DMS 273 treated with DMSO at 0.1 percent for 48 hours (cell line): ENCODE measurements at places on chromosomes 12 and 14.

- DNase-seq: peak; percentile 67
These were observed 3.2 kb upstream of the DYNC1H1 start for GRCh38 chr14:101961011-101961721.

GRCh38 chr14:20798318-20798717 lies 4.3 kb downstream of the RNASE1 start:
- no peak for DNase-seq

DNA sequence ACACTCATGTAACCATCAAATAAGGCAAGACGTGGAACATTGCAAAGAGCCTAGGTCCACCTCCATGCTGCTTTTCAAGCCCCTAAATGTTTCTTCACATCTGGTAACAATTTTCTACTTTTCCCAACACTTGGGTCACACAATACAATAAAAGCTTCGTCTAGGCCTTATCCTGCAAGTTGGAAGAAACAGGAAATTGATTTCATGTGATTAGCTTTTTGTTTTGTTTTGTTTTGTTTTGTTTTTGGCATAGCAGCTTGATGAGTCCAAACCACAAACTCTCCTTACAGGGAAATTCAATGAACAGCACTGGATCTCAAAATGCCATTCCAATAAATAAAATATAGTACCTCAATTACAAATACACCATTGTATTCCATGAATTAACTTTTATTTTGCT lies 19.3 kb downstream of the TAS2R50 start:
- DNase-seq: no peak

DNA sequence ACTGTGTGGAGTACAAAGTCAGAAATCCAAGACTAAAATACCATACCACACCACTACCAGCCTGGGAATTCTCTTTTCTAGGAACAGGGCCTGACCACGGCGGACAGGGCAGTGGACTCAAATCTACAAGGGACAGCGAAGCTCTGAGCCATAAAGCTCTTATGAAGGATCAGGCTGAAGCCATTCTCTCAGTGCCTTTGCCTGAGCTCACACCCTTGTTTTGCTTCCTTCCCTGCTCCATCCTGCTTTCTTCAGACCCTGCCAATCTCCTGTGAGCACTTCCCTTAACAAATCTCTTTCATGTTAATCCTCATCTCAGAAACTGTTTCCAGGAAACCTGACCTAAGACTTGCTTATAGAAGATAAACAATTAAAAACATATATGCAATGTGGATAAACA lies 398.5 kb downstream of the MDGA2 start:
- DNase-seq: no peak

DNA sequence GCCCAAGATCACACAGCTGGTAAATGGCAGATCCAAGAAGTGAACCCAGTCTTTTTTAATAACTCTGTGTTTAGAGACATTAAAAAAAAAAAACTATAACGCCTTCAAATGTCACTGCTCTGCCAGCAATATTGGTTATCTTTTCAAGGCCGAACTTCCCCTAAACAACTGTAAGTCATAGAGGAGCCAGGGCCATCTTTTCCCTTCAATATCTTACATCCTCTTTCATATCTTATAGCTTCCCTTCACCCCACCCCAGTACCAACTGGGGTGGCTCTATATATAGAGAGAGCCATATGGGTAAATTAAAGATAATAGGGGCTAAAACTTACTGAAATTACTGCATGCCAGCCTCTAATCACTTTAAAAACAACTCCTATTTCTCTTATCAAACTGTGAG lies 100.2 kb downstream of the STAB2 start:
- DNase-seq: no peak

DNA sequence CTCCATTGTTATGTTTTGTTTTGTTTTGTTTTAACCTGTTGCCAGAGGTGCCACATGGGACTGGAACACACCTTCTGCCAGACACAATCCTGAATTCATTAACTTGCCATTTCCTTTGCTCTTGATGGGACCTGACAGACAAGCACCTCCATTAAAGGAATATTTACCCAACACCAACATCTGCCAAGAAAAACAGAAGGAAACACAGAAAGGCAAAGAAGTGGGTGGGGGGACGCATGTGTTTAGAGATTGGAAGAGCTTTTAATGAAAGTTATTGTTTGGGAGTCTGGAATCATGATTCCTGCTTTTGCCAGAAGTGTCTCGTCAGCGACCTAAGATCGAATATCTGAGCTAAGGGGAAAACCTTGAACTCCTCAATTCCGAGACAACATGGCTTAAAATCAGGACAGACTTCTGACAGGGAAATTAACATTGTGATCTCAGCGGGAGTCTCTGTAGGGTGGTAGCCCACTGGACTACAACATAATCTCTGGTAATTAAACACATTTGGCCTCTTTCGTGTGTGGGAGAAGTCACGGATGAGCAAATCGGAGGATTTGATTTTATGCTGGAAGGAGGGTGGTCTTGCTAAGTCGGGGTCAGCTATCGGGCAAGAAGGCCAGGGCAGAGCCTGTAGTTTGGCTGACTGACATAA lies 210.4 kb upstream of the FAR2 start:
- no peak for DNase-seq

DNA sequence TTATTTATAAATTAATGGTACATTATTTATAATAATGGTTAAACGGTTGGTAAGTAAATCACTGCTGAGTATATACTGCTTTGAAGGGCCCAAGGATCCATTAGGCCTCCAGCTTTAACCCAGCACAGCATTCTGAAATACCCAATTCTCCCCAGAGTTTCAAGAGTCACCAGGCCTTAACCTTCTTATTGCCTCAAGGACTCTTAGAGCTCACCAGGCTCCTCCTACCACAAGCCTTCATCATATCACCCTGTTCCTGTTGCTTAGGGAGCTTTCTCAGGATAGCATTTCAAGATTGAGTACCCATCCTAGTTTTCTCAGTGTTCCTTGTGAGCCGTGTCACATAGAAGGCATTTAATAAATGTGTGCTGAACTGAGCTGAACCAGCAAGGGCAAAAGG lies 242.5 kb downstream of the FBXL14 start:
- DNase-seq: no peak

- DNase-seq: no peak
These were observed 122.6 kb upstream of the PLXNC1 start for GRCh38 chr12:94025756-94026155.

- no peak for DNase-seq
These were observed 7.3 kb upstream of the EDDM3B start for GRCh38 chr14:20760950-20761349.

- DNase-seq: no peak
These were observed 1.3 kb downstream of the GPRC5A start for GRCh38 chr12:12892681-12893141.

GRCh38 chr12:131723532-131723931 lies 12.6 kb downstream of the SFSWAP start:
- no peak for DNase-seq

DNA sequence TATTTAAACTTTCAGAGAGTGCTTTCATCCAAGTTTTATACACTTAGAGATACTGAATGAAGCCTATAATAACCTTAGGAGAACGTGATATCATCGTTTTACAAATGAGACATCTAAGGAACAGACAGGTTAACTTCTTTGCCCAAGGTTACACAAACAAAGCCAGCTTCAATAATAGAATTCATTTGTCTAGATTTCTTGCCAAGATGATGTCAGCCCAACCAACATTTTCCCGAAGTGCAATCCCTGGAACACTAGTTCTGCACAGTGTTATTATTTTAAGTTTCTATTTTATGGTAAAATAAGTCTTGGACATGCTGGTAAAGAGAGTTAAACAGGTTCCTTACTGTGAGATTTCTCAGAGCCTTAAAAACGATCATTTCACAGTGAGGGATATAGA lies 174.6 kb downstream of the SLC25A21 start:
- DNase-seq: no peak

- DNase-seq: no peak
These were observed 22.9 kb downstream of the PCBP2 start for GRCh38 chr12:53474819-53475218.

- no peak for DNase-seq
These were observed 59.8 kb downstream of the DIO3 start for GRCh38 chr14:101620821-101621785.

DNA sequence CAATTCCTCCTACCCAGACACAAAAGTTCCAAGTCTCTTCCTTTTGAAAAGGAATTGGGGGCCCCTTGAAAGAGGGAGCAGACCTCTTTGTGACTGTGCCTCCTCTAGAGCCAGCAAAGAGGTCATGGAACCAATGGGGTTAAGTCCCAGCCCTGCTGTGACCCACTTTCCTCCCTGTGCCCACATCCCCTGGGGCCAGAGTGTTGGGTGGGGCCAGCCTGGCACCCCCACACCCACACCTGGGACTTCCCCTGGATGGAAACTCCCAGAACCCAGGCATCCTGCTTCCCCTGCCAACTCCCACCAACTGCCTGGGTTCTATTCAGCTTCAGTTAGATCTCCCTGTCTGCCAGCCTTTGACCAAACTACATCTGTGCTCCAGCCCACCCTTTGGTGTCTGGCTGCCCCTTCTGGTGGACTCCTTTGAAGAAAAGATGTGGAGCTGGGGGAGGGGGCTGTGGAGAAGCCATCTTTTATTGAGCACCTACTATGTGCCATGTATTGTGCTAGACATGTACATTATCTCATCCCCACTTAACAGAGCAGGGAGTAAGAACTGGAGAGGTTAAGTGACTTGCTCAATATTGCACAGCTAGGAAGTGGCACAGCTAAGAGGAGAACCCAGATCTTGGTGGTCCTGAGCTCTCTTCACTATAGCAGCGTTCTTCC lies 4.6 kb upstream of the RARG start:
- DNase-seq: no peak

GRCh38 chr12:103929046-103929783 lies 995 bp upstream of the HSP90B1 start:
- no peak for DNase-seq

DNA sequence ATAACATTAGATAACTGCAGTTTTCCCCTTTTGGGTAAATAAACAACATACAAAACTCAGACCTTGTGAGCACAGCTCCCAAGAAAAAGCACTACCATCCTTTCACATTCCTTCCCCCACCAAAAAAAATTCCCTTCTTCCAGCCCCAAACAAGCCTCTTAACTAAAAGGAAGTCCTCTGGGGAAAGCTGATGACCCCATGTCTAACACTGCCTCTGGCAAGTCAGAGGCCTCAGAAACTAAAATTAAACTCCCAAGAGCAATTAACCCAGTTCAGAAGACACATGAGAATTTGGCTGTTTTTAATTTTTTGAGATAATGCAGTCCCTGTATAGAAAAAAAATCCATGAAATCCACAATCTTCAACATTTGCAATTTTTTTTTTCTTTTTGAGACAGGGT lies 127.7 kb downstream of the SPTSSA start:
- no peak for DNase-seq

- DNase-seq: no peak
These were observed 290.7 kb upstream of the AMIGO2 start for GRCh38 chr12:47370421-47370820.

DNA sequence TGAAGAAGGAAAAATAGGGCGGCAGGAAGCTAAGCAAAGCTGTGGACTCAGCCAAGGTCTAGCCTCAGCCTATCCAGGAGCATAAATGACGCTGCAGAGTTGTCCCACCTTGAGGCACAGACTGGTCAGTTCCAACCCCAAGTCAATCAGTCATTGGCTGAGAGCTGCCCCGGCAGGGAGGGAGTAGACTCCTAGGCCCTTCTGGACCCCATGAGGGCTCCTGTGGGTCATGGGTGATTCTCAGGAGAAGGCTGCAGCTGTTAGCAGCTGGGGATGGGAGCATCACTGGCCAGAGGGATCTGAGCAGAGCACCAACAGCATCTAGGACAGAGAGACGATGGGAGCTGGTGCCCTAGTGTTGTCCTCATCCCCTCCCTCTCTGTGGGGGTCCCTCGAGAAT lies 51.8 kb upstream of the ESRRB start:
- no peak for DNase-seq

GRCh38 chr12:51869496-51869865 lies 18.4 kb upstream of the ANKRD33 start:
- no peak for DNase-seq

- DNase-seq: no peak
These were observed 98.5 kb downstream of the PHLDA1 start for GRCh38 chr12:75933101-75933500.

- no peak for DNase-seq
These were observed 89.9 kb downstream of the OTOGL start for GRCh38 chr12:80189241-80189640.

DNA sequence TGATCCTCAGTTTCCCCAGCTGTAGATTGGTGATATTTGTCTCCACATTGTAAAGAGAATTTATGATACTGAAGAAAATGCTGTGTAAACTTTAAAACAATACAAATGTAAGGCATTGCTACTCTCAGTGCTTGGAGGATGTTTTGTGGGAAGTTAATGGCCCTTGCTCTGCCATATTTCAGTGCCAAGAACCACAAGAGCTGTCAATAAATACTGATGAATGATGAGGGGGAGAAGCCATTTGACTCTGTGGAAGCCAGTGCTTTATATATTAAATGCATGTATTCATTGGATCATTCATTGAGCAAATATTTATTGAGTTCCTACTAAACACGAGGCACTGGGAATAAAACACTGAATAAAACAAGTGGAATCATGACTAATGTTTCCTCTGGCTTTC lies 30.8 kb downstream of the CACNA1C start:
- no peak for DNase-seq

DNA sequence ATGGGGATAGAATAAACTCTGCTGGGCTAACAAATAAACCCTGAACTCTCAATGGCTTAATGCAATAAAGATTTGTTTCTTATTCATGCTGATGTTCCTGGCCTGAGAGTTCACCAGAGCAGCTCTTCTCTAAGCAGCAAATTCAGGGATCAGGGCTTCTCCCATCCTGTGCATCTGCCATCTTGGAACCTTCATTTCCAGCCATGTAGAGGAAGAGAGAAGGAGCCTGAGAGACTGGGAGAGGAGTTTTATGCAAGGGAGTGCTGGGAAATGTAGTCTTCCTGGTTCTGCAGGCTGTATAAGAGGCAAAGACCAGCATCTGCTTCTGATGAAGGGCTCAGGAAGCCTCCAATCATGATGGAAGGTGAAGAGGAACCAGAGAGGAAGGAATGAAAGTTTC lies 20.6 kb upstream of the APOLD1 start:
- no peak for DNase-seq

DNA sequence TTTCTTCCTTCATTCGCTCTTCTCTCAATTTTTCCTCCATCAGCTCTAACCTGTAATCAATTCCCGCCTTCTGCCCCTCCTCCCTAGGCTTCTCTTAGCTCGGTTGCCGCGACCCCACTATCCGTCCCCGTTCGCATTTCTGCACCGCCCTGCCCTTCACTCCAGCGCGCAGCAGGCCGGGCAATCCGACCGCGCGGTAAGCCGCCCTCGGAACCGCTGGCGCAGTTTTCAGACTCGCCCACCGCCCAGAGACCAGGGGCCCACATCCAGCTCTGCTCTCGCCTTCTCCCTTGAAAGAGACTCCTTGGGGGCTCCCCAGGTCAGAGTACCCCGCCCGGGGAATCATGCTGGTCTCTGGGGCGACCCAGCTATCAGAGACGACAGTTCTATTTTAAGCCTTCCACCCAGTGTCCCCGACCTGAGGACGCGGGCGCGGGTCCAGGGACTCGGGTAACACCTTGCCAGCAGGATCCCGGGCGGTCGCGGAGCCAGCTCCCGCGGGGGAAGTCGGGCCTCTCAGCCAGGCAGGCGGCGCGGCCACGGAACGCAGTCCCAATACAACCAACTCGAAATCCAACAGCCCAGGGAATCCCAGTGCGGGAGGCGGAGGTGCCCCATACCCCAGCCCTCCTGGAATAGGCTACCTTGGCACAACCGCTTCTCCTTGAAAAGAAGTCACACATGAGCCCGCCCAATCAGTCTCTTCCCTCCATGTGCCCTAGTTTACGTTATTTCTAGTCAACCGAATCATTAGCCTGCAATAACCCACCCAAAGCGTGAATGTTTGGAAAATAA lies 5.7 kb upstream of the SLC38A4 start:
- no peak for DNase-seq

- DNase-seq: no peak
These were observed 77.7 kb downstream of the MAP1LC3B2 start for GRCh38 chr12:116636608-116637519.

- DNase-seq: no peak
These were observed 57.2 kb downstream of the MVK start for GRCh38 chr12:109630815-109631214.
